NCI-H345 (cell line): ENCODE measurements at places on chromosomes 2 and 18.

GRCh38 chr2:173803449-173803848 lies 161.7 kb downstream of the SP3 start:
- no peak for DNase-seq

- no peak for DNase-seq
Measured at GRCh38 chr2:11674983-11675382, 5.0 kb upstream of the NTSR2 start.

- DNase-seq = no peak
Measured at GRCh38 chr2:9998916-9999654, 44.3 kb upstream of the KLF11 start.

GRCh38 chr18:13987956-13988355 lies 72.6 kb upstream of the MC2R start:
- no peak for DNase-seq

- DNase-seq = no peak
Measured at GRCh38 chr2:163375070-163375469, 360.7 kb downstream of the FIGN start.

DNA sequence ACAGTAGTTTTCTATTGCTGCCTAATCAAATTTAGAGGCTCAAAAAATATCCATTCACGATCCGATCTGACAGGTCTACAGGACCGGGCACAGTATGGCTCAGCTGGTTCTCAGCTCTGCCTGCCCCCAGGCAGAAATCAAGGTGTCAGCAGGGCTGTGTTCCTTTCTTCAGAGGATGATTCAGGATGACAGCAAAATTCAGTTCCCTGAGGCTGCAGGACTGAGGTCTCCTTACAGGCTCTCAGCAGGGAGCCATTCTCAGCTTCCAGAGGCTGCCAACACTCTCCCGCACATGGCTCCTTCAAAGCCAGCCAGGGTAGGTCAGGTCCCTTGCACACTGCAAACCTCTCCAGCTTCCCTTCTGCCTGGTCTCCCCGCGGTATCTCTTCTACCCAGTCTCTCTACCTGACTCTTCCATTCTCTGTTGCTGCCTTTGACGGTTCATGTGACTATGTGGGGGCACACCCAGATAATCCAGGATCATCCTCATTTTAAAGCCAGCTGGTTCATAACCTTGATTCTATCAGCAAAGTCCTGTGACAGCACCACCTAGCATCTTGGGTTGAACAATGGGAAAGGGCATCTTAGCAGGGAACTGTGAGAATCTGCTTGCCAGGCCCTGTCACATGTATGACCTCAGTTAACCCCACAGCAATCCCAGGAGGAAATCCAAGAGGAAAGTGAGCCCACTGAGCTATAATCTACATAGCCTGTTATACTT lies 50.4 kb downstream of the UXS1 start:
- no peak for DNase-seq

GRCh38 chr2:85813982-85814801 lies 60.4 kb downstream of the ATOH8 start:
- DNase-seq = peak; percentile 79

DNA sequence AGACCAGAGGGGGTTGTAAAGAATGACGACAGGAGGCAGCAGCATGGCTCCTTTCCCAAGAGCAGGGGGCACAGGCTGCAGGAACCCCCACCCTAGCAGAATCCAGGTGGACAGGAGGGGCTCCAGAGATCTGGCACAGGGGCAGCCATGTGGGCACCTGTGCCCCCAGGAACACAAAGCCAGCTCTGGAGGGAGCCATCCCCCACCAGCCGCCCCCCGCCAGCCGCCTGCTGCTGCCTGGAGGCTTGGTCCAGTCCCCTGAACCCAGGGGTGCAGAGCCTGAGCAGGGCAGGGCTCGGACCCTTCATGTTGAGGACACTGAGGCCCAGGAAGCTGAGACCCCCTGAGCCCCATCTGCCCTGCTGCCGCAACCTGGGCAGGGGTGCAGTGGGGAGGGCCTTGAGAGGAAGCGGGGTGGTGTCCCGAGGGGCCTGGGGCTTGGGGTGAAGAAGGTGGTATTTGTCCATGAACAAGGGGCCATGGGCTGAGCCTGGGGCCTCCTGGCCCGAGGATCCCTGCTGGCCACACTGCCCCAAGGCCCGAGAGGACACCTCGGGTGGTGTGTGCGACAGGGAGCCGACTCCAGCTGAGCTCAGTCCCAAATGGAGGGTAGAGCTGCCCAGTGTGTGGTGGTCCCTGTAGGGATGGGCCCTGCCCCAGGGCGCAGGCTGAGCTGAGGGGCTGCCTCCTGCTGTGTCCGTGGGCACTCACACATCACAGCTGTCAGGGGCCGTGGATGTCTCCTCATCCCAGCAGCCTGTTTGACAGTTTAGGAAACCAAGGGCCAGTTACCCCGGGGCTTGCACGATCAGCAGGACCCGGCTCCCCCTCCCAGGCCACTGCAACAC lies 39.8 kb upstream of the SNED1 start:
- no peak for DNase-seq

DNA sequence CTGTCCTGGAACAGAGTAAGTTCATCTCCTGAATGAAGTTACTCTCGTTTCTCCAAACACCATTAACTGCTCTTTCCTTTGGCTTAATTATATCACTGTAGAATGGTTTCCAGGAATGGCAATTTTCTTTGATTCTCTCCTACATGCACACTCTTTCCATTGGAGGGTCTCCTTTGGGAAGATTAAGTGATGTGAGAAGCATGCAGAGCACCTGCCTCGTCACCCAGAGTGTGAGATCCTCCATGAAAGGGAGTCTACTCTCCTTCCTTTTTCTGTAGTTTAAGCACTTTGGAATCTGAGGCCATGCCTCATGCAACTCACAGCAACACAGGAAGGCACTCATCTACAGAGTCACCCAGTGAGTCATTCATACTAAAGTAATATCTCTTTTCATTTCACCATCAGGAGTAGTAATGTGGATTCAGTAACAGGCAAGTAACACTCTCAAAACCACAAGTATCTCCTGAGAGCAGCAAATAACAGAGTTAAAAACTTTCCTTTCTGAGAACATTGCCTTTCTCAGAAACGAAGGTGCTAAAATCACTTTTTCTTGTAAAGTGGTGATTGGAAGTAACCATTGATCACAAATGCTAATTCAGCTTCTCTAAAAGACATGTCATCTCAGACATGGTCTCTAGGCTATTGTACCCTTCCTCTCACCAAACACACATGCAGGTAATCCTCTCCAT lies 52.8 kb upstream of the IL1RL1 start:
- no peak for DNase-seq
